ENCODE measurements at places on chromosomes 3 and 15. TPM values are rescaled to one million over a fixed set of nuclear protein-coding genes. Genes with fewer than 3 reads are reported as not detected.

- no peaks in the 10 kb centered on the region for H3K4me1 ChIP-seq
- H3K27me3 ChIP-seq = no peaks in the 10 kb centered on the region
- no peaks in the 10 kb centered on the region for H3K36me3 ChIP-seq
Measured at GRCh38 chr3:175464362-175464761, 605.2 kb downstream of the NAALADL2 start.

Gene ZNF654
- total RNA-seq = 5.0 TPM

- no peak overlapping the region for H3K4me3 ChIP-seq
- DNase-seq = peak; percentile 43
- no peaks in the 10 kb centered on the region for H3K27me3 ChIP-seq
- no peak overlapping the region for H3K27ac ChIP-seq
- H3K36me3 ChIP-seq = no peaks in the 10 kb centered on the region
Measured at GRCh38 chr3:145191543-145191942, 969.4 kb downstream of the PLOD2 start.

- no peak for DNase-seq
- no peaks in the 10 kb centered on the region for H3K36me3 ChIP-seq
- H3K27ac ChIP-seq = no peak overlapping the region
- peaks cover 8% of the 10 kb centered on the region for H3K4me1 ChIP-seq
- H3K4me3 ChIP-seq = no peak overlapping the region
Measured at GRCh38 chr15:71811036-71811736, 832 bp downstream of the NR2E3 start.

DNA sequence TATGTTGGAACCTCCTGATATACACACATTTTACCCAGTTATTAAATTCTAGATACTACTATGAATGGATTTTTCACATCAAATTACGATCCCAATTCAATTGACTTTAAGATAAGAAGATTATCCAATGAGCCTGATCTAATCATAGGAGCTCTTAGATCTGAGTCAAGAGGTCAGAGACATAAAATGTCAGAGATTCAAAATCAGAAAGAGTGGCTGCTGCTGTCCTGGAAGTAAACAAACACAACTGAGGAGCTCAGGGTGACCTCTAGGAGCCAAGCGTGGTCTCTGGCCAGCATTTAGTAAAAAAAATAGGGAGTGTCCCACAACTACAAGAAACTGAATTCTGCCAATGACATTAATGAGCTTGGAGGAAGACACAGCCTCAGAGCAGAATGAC, 557.1 kb upstream of the CBLB start:
- no peaks in the 10 kb centered on the region for H3K36me3 ChIP-seq
- H3K4me1 ChIP-seq = peaks cover 8% of the 10 kb centered on the region
- no peak overlapping the region for H3K4me3 ChIP-seq
- no peak overlapping the region for H3K27ac ChIP-seq
- no peaks in the 10 kb centered on the region for H3K27me3 ChIP-seq

- peak overlapping the region; percentile 52 for H3K27ac ChIP-seq
- no peaks in the 10 kb centered on the region for H3K27me3 ChIP-seq
- DNase-seq = peak; percentile 66
Measured at GRCh38 chr3:156630773-156631093, 43.7 kb upstream of the TIPARP start.

DNA sequence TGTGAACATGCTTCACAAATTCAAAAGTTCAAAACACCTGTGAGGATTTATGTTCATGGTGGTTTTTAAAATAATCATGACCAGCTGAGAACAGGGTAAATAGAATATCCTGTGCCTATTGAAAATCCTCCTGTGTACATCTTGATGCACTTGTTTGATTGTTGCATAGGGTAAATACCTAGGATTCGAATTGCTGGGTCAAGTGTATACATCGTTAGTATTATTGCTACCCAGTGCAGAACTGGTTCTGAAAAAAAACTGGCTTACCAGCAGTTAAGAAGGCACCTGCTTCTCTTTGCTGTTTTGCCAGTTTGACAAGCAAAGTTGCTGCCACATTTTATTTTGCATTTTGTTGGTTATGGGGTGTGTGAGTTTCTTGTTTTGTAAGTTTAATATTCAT, 272.6 kb downstream of the CLSTN2 start:
- no peaks in the 10 kb centered on the region for H3K4me1 ChIP-seq
- no peaks in the 10 kb centered on the region for H3K27me3 ChIP-seq
- DNase-seq = no peak
- no peaks in the 10 kb centered on the region for H3K36me3 ChIP-seq

Gene SLC25A20
- total RNA-seq = 17.7 TPM

- no peaks in the 10 kb centered on the region for H3K27me3 ChIP-seq
- no peak overlapping the region for H3K4me3 ChIP-seq
- H3K4me1 ChIP-seq = no peaks in the 10 kb centered on the region
- H3K27ac ChIP-seq = no peak overlapping the region
Measured at GRCh38 chr15:35090104-35090807, 5.2 kb upstream of the NANOGP8 start.

DNA sequence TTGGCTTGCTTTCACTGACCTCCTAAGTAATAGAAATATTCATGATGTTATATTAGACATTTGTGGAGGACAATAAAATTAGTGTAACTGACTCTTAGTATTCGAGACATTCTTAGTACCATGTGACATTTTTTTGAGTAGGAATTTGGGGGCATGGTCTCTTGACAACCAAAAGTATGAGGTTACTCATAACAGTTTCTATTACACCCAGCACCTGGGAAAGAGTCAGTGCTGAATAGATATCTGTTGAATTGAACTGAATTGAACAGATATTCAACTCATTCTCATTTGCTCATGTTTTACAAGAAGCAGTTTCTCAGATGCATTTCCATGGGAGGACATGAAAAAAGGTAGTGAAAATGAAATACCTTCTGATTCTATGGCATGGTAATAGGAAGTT, 84.4 kb downstream of the CMSS1 start:
- H3K27ac ChIP-seq = peak overlapping the region; percentile 82
- H3K27me3 ChIP-seq = no peaks in the 10 kb centered on the region

DNA sequence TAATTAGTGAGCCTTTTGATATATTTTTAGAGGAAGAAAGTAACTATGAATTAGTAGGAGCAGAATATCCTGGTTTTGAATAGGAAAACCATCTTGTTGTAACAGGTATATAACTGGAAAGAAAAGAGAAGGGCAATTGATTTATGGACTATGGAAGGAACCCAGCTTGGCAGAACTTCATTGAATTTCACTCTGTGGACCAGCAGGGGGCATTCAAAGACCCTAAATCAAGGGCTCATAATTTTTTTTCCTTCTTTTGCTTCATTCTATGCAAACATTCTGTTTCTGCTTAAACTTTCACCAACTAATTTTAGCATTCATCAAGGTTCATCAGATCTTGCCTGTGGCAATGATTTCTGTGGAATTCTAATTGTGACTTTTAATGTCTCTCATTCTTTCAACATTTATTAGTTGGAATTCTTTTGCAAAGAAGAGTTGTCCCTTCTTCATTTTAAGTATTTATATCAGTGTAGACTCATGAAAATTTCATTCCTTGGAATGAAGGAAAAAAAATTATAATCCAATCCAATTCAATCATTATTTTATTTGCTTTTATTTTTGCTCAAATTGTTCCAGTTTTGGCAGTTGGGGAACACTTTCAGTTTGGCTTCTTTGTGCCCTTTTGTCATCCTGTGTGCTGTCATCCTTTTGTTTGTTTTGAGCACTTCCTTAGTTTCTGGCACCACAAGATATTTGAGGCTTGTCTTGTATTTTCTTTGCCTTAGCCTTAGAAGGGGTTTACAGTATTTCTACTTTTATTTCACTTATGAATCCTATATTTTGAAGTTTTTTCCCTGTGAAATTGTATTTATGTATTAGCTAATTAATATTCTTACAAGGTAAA, 30.4 kb downstream of the NXPE3 start:
- H3K4me3 ChIP-seq = no peak overlapping the region
- DNase-seq = peak; percentile 74
- peak overlapping the region; percentile 58 for H3K27ac ChIP-seq
- no peaks in the 10 kb centered on the region for H3K27me3 ChIP-seq
- H3K36me3 ChIP-seq = no peaks in the 10 kb centered on the region
- H3K4me1 ChIP-seq = peaks cover 19% of the 10 kb centered on the region

Gene LYZL4
- total RNA-seq = not detected

GRCh38 chr3:43797794-43798193, 107.1 kb downstream of the ABHD5 start:
- no peak overlapping the region for H3K4me3 ChIP-seq
- no peaks in the 10 kb centered on the region for H3K36me3 ChIP-seq
- no peak overlapping the region for H3K27ac ChIP-seq
- no peak for DNase-seq
- H3K4me1 ChIP-seq = peaks cover 24% of the 10 kb centered on the region

Gene STAB1
- total RNA-seq = not detected

Measured in PC-3 (cell line).